Stimulated activated CD8-positive, alpha-beta memory T cell treated with anti-CD3 and anti-CD28 coated beads, Interleukin-7, amount 100 ng/mL, for 48 hours (primary cell): ENCODE measurements at places on chromosomes 1 and 21.

DNA sequence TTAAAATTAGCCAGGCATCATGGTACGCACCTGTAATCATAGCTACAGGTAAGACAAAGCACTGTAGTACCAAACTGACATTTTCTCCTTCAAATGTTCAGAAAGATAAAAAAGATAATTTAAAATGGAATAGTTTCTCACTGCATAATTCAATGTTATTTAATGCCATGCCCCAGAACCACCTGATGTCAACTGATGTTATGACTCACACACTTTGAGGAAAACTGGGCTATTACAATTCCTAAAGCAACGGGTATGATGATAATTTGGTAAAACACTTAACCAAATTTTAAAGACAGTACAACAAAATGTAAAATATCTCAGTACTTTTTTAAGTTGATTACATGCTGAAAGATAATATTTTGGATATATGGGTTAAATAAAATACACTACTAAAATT, 22.9 kb upstream of the PLEKHO1 start:
- no peak for DNase-seq

DNA sequence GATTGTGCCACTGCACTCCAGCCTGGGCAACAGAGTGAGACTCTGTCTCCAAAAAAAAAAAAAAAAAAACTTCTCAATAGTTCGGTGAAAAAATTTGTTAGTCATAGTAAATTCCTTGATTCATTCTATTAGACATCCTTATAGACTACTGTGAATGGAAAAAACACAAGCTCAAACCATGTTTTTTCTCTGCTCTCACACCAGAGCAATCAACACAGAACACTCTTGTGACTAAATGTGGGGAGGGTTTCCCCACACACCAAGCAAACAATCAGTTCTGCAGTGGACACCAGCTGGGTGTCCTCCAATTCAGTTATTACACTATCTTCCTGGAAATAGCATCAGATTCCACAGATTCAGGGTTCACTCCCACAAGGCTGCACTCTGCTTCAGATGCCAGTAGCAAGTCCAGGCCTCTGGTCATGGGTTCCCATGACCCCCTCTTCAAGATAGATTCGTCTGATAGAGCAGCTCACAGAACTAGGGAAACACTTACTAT, 69.1 kb upstream of the TEKT2 start:
- no peak for DNase-seq

- no peak for DNase-seq
Observed at GRCh38 chr1:109589177-109589576, 30.2 kb downstream of the GNAT2 start.

DNA sequence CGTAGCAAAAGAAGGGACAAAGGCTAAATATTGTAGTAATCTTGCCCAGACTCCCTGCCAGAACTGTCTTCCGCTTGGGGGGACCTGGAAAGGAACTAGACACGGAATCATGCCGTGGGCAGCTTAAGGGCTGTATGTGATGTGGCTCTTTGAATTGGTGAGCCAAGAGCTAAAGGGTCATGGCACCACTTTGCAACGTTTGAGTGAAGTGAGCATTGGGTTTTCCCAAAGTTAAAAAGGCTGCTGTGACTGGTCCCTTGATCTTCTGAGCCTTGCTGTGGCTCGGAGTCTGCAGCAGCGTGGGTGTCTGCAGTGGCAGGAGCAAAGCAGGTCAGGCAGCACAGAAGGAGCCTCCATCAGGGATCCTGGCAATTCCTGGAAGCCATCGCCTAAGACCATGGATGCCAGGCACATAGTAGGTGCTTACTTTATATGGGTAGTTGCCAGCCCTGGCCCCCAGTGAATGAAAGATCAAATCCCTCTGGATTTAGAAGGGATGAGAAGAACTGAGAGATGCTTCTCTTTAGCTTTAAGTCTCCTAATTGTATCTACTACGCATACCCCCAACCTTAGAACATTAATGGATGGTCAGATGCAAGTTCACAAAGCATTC, 1.8 kb downstream of the SMYD2 start:
- peak; percentile 11 for DNase-seq

- DNase-seq = no peak
Observed at GRCh38 chr1:42319871-42320484, 15.1 kb downstream of the FOXJ3 start.

DNA sequence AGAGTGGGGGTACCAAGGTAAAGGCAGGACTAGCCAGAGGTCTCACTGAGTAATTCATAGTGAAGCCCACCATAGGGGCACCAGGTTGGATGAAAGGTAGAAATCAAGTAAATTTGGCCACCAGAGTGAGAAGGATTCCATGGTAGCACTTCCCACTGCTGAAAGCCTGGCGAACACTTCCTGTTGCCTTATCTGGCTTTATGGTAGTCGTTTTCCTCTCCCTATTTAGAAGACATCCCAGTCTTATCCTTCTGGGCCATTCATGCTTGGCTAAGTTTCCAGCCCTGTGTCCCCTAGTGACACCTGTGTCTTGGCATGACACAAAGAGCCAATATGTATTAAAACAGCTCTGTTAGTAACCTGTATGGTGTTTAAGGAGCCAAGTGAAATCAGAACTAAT, 74.3 kb upstream of the SIPA1L2 start:
- DNase-seq = no peak

DNA sequence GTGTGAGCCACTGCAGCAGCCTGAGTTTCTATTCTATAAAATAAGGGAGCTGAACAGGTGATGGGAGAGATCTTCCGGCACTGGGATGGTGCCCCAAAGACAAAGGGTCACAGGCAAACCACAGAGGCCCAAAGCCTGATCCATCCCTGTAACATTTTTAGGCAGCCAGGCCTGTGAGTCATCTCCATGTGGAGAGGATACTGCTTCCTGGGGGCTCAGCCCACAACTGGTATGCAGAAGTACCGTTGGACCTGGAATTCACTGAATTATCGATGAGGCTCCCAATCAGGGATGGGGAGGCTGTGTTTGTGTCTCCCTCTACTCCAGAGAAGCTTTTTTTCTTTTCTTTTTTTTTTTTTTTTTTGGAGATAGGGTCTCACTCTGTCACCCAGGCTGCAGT, 48.8 kb upstream of the WASF2 start:
- DNase-seq = no peak

DNA sequence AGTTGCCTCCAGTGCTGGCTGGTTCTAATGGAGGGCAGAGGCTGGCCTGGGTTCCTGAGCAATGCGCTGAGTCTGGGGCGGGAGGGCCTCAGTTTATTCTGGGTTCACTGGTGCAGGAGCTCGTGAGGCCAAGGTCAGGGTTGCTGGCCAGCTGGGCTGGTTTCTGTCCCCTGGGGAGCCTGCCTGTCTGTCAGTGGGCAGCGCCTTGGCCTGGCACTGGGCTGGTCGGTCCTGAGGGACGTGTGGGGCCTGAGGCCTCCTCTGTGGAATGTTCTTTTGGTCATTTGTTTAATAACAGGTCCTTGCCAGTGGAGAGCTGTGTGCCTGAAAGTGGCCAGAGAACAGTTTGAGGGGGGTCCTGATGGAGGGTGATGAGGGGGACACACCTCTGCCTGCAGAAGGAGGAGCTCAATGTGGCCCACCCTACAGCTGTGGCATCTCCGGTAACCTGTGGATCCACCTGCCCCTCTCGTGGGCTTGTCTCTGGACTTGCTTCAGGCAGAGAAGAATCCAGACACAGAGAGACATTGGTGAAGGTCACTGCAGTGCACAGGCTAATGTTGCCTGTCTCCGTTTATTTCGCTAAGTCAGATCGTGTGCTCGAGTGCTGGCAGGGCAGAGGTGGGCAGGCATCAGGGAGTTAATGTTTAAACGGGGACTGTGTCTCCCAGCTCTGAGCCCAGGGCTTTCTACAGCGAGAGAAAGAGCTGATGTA, 34.6 kb downstream of the COQ8A start:
- no peak for DNase-seq

- DNase-seq = no peak
Observed at GRCh38 chr1:22140694-22141093, 2.2 kb downstream of the WNT4 start.
